ENCODE measurements at places on chromosomes 1 and 21. TPM values are rescaled to one million over a fixed set of nuclear protein-coding genes. Genes with fewer than 3 reads are reported as not detected.

GRCh38 chr1:43238991-43239469 lies 30.8 kb upstream of the TMEM125 start:
- DNase-seq: no peak

DNA sequence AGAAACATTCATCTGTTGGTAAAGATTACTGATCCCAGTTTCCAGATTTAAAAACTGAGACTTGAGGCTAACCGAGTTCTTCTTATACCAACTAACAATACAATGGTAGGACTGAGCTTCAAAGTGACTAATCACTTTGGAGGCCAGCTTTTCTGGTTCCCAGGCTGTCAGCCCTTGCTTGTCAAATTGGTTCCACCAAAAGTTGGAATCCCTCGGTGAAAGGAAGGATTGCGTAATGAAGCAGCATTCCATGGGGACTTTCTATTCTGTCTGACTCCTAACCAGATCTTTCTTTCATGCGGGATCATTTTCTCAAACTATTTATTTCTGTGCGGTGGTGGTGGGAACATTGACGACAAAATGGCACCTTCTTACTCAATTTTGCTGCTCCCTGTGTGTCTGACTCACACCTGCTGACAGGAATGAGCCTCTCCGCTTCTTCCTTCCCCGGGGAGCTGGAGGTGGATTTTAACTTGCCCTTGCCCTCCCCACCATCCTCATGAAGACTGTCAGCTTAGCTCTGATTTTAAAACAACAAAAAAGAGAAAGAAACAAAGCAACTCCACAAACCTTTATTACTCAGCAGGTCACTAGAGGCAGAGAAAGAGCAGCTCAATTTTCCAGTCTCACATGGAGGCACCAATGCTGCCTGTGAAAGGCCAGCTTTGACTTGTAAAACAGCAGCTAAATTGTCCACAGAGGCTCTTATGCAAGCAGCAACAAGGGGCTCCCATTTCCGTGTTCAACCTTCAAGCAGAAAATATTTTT lies 32.9 kb upstream of the RASAL2 start:
- DNase-seq: no peak

Gene C1orf87
- 0.51 TPM for total RNA-seq

DNA sequence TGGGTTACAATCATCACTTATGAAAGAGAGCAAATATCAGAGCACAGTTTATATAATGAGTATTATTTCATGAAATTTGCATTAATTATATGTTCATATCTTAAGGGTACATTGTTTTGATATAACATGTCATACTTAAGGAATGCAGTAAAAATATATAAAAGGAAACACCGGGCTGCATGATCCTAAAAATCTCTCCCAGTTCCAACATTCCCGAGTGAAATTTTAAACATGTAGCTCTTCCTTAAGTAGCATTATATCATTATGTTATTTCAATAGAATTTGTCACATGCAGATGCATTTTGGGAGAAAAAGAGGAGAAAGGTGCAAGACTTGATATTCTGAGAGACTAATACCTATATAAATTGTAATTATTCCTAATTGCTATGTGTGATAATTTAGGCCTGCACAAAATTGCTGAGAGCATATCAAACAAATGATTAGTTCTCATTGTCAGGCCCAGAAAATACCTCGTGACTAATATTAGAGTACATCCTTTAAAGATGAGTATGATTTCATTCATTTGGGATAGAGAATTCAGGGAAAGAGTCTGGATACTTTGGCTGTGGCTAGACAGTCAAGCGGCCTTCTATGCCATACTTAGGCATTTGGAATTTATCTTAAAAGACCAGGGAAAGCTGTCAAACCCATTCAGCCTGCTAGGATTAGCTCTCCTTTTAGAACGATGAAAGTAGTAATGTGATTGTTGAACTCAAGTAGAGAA lies 86.8 kb downstream of the ADGRL2 start:
- no peak for DNase-seq

- no peak for DNase-seq
These were observed 224.5 kb downstream of the KAZN start for GRCh38 chr1:14822996-14823395.

Gene F13B
- not detected for total RNA-seq

DNA sequence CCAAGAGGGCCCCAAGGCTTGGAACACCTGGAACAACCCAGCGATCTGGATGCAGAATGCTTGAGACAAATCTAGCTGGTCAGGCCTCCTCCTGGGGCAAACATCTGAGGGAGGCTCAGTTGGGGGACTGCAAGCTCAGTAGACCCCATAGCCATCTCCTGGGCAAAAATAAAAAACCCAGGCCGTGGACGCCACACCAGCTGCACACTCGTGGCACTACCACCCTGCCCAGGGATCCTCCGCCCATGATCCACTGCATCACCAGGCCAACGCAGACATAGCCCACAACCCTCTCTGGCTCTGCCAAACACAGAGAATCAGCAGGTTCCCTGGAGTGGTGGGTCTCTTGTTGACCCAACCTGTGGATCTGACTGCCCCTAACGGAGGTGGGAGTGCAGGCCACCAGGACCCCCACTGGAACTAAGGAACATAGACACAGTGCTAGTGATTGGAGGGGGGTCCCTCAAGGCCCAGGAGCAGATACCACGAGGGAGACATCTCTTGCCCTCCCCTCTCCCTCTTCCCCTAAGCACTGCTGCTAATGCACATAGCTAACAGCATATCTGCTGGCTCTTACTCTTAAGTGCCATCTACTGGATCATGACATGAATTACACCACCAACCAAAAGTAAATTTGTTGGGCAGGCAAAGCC lies 147.2 kb downstream of the CHD1L start:
- DNase-seq: peak; percentile 49

- peak; percentile 5 for DNase-seq
These were observed at the start of gene SPTA1 for GRCh38 chr1:158686111-158687009. Gene SPTA1, minus strand, starts transcription at chr1:158686715. Its CDS starts 198 bp downstream, at chr1:158686517.
